ENCODE measurements at places on chromosomes 7 and 10. TPM values are rescaled to one million over a fixed set of nuclear protein-coding genes. Genes with fewer than 3 reads are reported as not detected.

ZCWPW1 gene
- 15.1 TPM for polyA plus RNA-seq

HOXA4 gene
- not detected for polyA plus RNA-seq

- H3K27me3 ChIP-seq = no peaks in the 10 kb centered on the region
- peaks cover 14% of the 10 kb centered on the region for H3K4me1 ChIP-seq
- no peak overlapping the region for H3K4me3 ChIP-seq
- H3K36me3 ChIP-seq = peaks cover 7% of the 10 kb centered on the region
These were observed 67.2 kb downstream of the CCSER2 start for GRCh38 chr10:84395581-84395980.

ZNF722 gene
- polyA plus RNA-seq = not detected

DNA sequence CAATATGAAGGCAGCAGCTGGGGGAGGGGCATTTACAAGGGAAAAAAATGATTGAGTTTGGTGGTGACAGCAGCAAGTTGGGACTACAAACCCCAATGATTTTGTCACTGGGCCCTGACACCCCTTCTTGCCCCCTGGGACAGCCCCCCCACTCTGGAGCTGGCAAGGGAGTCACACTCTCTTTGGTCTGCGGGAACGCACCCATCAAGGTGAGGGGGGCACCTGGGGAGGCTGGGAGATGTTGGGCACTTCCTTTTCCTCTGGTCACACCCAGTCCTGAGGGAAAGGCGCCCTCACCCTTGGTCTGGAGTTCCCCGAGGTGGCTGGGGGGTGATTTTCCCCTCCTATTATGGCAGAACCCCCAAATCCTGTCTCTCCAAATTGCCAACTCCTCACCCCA lies 24.4 kb downstream of the EPHB4 start:
- H3K4me1 ChIP-seq = peaks cover 34% of the 10 kb centered on the region
- no peaks in the 10 kb centered on the region for H3K27me3 ChIP-seq
- DNase-seq = peak; percentile 33
- peak overlapping the region; percentile 86 for H3K27ac ChIP-seq
- H3K36me3 ChIP-seq = no peaks in the 10 kb centered on the region

AQP1 gene
- not detected for polyA plus RNA-seq

DNA sequence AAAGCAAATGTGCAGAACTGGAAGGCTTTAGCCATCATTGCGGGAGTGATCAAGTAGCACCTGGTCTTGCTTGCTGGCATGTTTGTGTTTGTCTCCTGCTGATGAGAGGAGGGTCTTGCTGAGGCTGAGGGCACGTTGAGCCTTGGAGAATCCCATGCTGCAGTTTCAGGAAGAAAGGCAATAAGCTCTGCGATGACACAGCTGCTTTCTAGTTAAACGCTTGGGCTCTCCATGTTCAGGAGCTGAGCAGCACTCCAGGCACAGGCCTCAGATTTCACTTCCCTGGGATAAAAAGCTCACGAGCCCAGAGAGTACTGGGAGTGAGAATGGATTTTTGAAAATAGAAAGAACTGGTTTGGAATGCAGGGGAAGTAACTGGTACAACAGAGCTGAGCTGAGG lies 100.8 kb downstream of the LRRC18 start:
- H3K27me3 ChIP-seq = no peaks in the 10 kb centered on the region
- no peak overlapping the region for H3K4me3 ChIP-seq
- H3K27ac ChIP-seq = peak overlapping the region; percentile 85
- peaks cover 35% of the 10 kb centered on the region for H3K36me3 ChIP-seq

GRCh38 chr10:113495553-113495952 lies 57.3 kb upstream of the HABP2 start:
- H3K4me3 ChIP-seq = no peak overlapping the region
- DNase-seq = no peak
- H3K36me3 ChIP-seq = no peaks in the 10 kb centered on the region
- H3K27me3 ChIP-seq = peaks cover 13% of the 10 kb centered on the region
- H3K27ac ChIP-seq = no peak overlapping the region
- no peaks in the 10 kb centered on the region for H3K4me1 ChIP-seq

DNA sequence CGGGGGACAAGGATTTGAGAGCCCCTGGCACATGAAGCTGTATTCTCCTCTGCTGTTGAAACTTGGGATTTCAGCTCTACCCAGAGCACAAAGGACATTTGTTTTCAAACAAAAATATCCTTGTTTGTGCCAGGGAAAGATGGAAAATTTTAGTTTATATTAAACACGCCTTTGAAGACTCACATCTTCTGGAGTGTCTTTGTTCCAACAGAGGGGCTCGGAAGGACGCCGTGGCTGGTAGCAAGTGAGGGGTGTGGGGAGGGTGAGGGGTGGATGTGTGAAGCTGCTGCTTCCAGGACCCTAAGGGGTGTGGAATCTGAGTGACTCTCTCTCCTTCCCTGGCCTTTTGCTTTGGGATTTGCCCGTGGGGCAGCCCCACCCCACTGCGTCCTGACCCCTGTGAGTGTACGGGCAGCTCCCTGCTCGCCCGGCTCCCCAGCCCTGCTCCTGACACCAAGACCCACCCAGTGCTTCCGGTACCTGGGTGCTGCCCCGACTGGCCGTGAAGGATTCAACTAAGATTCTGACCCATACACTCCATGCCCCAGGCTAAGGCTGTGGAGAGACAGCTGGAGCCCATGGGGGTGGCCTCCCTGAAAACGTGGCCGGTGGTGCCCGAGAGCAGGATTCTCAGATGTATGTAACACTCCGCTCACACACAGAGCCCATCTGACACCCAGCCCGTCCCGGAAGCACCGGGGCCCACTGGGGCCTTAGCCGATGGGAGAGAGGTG lies 59.6 kb downstream of the ZRANB1 start:
- H3K4me3 ChIP-seq = no peak overlapping the region
- DNase-seq = no peak
- no peaks in the 10 kb centered on the region for H3K27me3 ChIP-seq
- H3K27ac ChIP-seq = no peak overlapping the region
- H3K36me3 ChIP-seq = no peaks in the 10 kb centered on the region

GRCh38 chr10:112395809-112396530 lies 22.1 kb downstream of the ACSL5 start:
- peaks cover 5% of the 10 kb centered on the region for H3K4me1 ChIP-seq
- H3K27ac ChIP-seq = no peak overlapping the region
- no peaks in the 10 kb centered on the region for H3K27me3 ChIP-seq
- DNase-seq = no peak
- no peak overlapping the region for H3K4me3 ChIP-seq
- H3K36me3 ChIP-seq = peaks cover 17% of the 10 kb centered on the region

TAF5 gene
- polyA plus RNA-seq = 3.4 TPM

- H3K36me3 ChIP-seq = no peaks in the 10 kb centered on the region
- H3K27me3 ChIP-seq = peaks cover 7% of the 10 kb centered on the region
- no peak overlapping the region for H3K4me3 ChIP-seq
- no peaks in the 10 kb centered on the region for H3K4me1 ChIP-seq
- no peak overlapping the region for H3K27ac ChIP-seq
- DNase-seq = no peak
These were observed 118.4 kb downstream of the PLPP4 start for GRCh38 chr10:120575411-120575810.

- H3K4me1 ChIP-seq = no peaks in the 10 kb centered on the region
- no peaks in the 10 kb centered on the region for H3K36me3 ChIP-seq
- no peak overlapping the region for H3K4me3 ChIP-seq
These were observed 23.5 kb upstream of the FAM180A start for GRCh38 chr7:135771961-135772638.

MDFIC gene
- polyA plus RNA-seq = 68.6 TPM

DNA sequence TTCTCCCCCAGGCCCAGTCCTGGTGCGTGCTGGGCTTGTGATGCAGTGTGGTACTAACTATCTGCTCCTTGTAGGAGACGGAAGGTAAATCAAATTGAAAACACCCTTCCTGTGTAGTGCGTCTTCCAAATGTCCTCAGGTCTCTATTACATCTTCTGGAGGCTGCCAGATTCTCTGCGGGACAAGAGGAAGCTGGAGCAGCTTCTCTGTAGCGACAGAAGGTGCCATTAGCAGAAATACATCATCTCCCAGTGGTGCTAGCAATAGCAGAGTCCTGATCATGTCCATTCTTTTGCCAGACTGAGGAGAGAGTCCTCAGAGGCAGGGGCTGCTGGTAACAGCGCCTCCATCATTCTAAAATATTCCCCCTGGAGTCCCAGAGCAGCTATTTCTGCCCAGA lies 675.2 kb downstream of the LRMDA start:
- H3K4me1 ChIP-seq = no peaks in the 10 kb centered on the region
- no peak for DNase-seq
- no peaks in the 10 kb centered on the region for H3K36me3 ChIP-seq
- H3K27me3 ChIP-seq = no peaks in the 10 kb centered on the region
- H3K4me3 ChIP-seq = no peak overlapping the region

- peaks cover 36% of the 10 kb centered on the region for H3K4me1 ChIP-seq
- DNase-seq = peak; percentile 54
- peak overlapping the region; percentile 75 for H3K27ac ChIP-seq
- peaks cover 57% of the 10 kb centered on the region for H3K27me3 ChIP-seq
These were observed 936 bp downstream of the IGF2BP3 start for GRCh38 chr7:23469150-23469960.

TMEM176B gene
- not detected for polyA plus RNA-seq

DNA sequence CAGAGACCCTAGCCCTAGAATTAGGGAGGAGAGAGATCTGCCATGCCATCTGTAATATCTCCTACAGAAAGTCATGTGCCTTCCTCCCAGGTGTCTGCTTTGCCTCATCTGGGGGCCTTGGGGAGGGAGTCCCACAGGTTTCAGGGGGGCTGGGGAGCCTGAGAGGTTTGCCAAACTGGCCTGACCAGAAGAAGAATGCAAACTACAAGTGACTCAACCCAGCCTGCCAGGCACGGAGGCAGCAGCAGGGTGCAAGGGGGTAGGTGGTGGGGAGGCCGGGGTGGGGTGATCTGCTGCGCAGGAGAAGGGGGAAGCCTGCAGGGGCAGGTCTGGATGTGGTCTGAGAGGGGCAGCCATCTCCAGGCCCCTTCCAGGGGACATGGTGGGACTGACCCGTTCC lies 9.6 kb upstream of the TRIM8 start:
- no peak overlapping the region for H3K4me3 ChIP-seq
- no peaks in the 10 kb centered on the region for H3K27me3 ChIP-seq
- peak overlapping the region; percentile 38 for H3K27ac ChIP-seq
- no peak for DNase-seq

GLI3 gene
- not detected for polyA plus RNA-seq

GRCh38 chr10:98309366-98310355 lies 41.7 kb upstream of the LOXL4 start:
- H3K27me3 ChIP-seq = peaks cover 34% of the 10 kb centered on the region
- H3K4me1 ChIP-seq = peaks cover 9% of the 10 kb centered on the region
- no peaks in the 10 kb centered on the region for H3K36me3 ChIP-seq
- peak overlapping the region; percentile 81 for H3K4me3 ChIP-seq
- no peak overlapping the region for H3K27ac ChIP-seq

- H3K4me3 ChIP-seq = peak overlapping the region; percentile 81
- peaks cover 15% of the 10 kb centered on the region for H3K4me1 ChIP-seq
- no peaks in the 10 kb centered on the region for H3K36me3 ChIP-seq
- no peaks in the 10 kb centered on the region for H3K27me3 ChIP-seq
- H3K27ac ChIP-seq = peak overlapping the region; percentile 18
These were observed 283.7 kb downstream of the ZEB1 start for GRCh38 chr10:31602541-31603234.

CYP3A4 gene
- not detected for polyA plus RNA-seq

DNA sequence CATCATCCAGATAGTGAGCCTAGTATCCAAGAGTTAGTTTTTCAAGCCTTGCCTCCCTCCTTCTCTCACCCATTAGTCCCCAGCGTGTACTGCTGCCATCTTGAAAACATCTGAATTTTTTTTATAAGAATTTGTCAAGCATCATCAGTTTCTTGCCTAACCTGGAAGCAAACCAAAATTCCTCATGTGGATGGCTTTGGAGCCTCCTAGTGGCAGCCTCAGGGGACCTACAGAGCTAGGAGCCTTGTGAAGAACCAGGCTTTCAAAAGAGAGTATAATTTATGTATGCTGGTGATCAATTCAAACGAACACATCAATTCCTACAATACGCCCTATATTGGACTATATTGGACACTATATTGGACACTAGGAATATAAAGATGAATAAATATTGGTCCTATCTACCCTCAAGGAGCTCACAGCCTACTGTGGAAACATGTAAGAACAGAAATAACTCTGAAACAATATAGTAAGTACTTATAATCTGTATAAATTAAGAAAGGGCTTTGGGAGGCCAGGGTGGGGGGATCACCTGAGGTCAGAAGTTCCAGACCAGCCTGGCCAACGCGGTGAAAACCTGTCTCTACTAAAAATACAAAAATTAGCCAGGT lies 63.4 kb downstream of the HPSE2 start:
- H3K27me3 ChIP-seq = peaks cover 25% of the 10 kb centered on the region
- DNase-seq = no peak
- no peak overlapping the region for H3K27ac ChIP-seq
- H3K36me3 ChIP-seq = no peaks in the 10 kb centered on the region
- no peak overlapping the region for H3K4me3 ChIP-seq

- no peak overlapping the region for H3K27ac ChIP-seq
- H3K4me3 ChIP-seq = no peak overlapping the region
- H3K4me1 ChIP-seq = no peaks in the 10 kb centered on the region
These were observed 66.8 kb downstream of the LYZL2 start for GRCh38 chr10:30562787-30563186.

TAS2R5 gene
- 0.25 TPM for polyA plus RNA-seq

- DNase-seq = no peak
- no peak overlapping the region for H3K4me3 ChIP-seq
- H3K27me3 ChIP-seq = no peaks in the 10 kb centered on the region
- no peaks in the 10 kb centered on the region for H3K4me1 ChIP-seq
- H3K36me3 ChIP-seq = peaks cover 8% of the 10 kb centered on the region
These were observed 154.6 kb downstream of the ZNF438 start for GRCh38 chr10:30877111-30877510.

Measured in naive B cell (primary cell).